ENCODE measurements at places on chromosomes 7 and 10. TPM values are rescaled to one million over a fixed set of nuclear protein-coding genes. Genes with fewer than 3 reads are reported as not detected.

TIMM23 gene
- polyA plus RNA-seq, result 64.1 TPM

SFRP5 gene
- 0.41 TPM for polyA plus RNA-seq

ANKRD61 gene
- polyA plus RNA-seq, result 0.21 TPM

TAS2R41 gene
- polyA plus RNA-seq, result 0.02 TPM

WNT8B gene
- polyA plus RNA-seq, result 0.18 TPM

EPC1 gene
- 35.2 TPM for polyA plus RNA-seq

EIF4H gene
- 157 TPM for polyA plus RNA-seq

MSRB2 gene
- polyA plus RNA-seq, result 26.2 TPM

TSPAN15 gene
- polyA plus RNA-seq, result 13.2 TPM

PNLIPRP2 gene
- polyA plus RNA-seq, result 0.25 TPM

DNA sequence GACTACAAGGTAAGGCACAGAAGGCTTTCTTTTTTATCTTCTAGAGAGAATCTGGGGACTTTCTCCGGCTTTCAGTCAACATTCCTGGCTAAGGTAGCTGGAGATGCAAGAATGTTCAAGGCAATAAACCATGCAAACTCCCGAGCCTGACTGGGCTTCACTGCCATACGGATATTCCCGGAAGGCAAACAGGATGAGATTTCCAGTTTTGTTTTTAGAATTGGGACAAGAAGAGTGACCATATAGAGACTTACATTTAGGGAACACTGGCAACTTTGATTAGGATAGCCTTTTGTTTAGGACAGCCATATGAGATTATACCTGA is 269 bp downstream of the CALD1 start:
- H3K4me1 ChIP-seq, result no peaks in the 10 kb centered on the region
- H3K27me3 ChIP-seq, result no peaks in the 10 kb centered on the region
- no peak for DNase-seq
- peak overlapping the region; percentile 27 for H3K27ac ChIP-seq
- H3K4me3 ChIP-seq, result peak overlapping the region; percentile 1
- H3K36me3 ChIP-seq, result no peaks in the 10 kb centered on the region

GRCh38 chr10:12255048-12255447 is 59.1 kb downstream of the CDC123 start:
- H3K36me3 ChIP-seq, result peaks cover 4% of the 10 kb centered on the region
- H3K27me3 ChIP-seq, result peaks cover 2% of the 10 kb centered on the region
- DNase-seq, result no peak
- H3K4me3 ChIP-seq, result no peak overlapping the region
- H3K27ac ChIP-seq, result no peak overlapping the region

GRCh38 chr7:149027055-149027454 is 1.2 kb downstream of the PDIA4 start:
- peaks cover 4% of the 10 kb centered on the region for H3K36me3 ChIP-seq
- H3K4me1 ChIP-seq, result peaks cover 33% of the 10 kb centered on the region
- H3K27ac ChIP-seq, result no peak overlapping the region
- H3K27me3 ChIP-seq, result no peaks in the 10 kb centered on the region
- no peak for DNase-seq

GRCh38 chr7:831596-832166 is 595 bp upstream of the SUN1 start:
- H3K27me3 ChIP-seq, result no peaks in the 10 kb centered on the region
- no peak for DNase-seq
- H3K36me3 ChIP-seq, result peaks cover 4% of the 10 kb centered on the region
- peaks cover 8% of the 10 kb centered on the region for H3K4me1 ChIP-seq

DNA sequence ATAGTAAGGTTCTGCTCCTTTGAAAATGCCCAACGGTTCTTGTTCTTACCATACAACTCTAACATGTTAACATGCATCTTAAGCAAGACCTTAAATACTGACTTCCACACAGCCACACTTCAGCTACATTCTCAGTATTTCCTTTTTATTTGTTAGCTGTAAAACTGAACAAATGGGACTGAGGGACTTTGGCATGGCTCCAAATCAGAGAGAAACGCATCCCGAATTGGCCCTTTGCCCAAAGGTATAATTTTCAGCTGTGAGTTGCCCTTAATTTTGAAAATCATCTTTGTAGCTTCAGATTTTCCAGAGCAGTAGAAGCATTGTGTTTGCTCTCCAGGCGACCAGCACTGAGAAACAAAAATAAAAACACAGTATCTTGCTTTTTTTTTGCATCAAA is 56.4 kb downstream of the NEUROD6 start:
- no peak for DNase-seq
- H3K36me3 ChIP-seq, result no peaks in the 10 kb centered on the region
- no peaks in the 10 kb centered on the region for H3K4me1 ChIP-seq

DNA sequence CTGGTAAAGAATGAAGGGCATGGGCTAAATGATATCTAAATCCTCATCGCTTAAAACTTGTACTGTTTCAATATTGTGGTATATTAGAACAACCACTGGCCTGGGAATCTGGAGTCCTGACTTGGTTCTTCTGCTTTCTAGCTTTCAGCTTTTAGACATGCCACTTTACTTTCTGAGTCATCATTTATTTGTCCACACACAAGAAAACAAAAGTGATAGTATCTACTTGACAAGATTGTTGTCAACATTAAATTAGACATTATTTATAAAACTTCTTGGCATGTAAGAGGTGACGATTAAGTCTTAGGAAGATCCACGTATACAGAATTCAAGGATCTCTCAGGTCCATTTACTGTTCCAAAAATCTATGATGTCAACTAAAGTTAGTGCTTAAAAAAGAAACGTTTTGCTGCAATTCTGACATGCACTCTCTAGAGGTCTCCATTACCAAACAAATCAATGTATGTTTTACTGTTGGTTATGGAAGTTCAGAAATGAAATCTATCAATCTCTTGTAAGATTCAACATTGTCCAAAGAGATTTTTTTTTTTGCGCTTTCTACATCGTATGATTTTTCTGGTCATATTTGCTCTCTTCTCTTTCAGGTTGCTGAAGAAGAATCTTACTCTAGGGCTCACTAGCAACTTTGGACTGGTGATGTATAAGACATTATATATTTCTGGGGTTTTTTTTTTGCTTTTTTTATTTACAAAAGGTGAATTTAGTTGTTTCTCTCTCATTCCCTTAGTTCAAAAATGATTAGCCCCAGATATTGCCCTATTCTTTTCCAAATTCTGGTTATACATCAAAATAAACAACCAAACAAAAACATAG is 53.6 kb upstream of the DYNC1I1 start:
- no peak for DNase-seq
- H3K27ac ChIP-seq, result no peak overlapping the region
- no peaks in the 10 kb centered on the region for H3K36me3 ChIP-seq
- no peaks in the 10 kb centered on the region for H3K4me1 ChIP-seq
- no peak overlapping the region for H3K4me3 ChIP-seq

GRCh38 chr7:158431941-158432347 is 155.7 kb downstream of the PTPRN2 start:
- DNase-seq, result no peak
- no peaks in the 10 kb centered on the region for H3K36me3 ChIP-seq
- no peak overlapping the region for H3K27ac ChIP-seq
- no peaks in the 10 kb centered on the region for H3K27me3 ChIP-seq

- H3K4me1 ChIP-seq, result peaks cover 2% of the 10 kb centered on the region
- H3K36me3 ChIP-seq, result no peaks in the 10 kb centered on the region
- H3K27me3 ChIP-seq, result no peaks in the 10 kb centered on the region
- no peak overlapping the region for H3K27ac ChIP-seq
- DNase-seq, result no peak
Observed at GRCh38 chr7:77348371-77348813, 67.8 kb downstream of the GSAP start.

- H3K27ac ChIP-seq, result no peak overlapping the region
- H3K4me1 ChIP-seq, result no peaks in the 10 kb centered on the region
- no peaks in the 10 kb centered on the region for H3K36me3 ChIP-seq
- H3K27me3 ChIP-seq, result no peaks in the 10 kb centered on the region
Observed at GRCh38 chr10:9075420-9075819, 1020.9 kb downstream of the GATA3 start.

DNA sequence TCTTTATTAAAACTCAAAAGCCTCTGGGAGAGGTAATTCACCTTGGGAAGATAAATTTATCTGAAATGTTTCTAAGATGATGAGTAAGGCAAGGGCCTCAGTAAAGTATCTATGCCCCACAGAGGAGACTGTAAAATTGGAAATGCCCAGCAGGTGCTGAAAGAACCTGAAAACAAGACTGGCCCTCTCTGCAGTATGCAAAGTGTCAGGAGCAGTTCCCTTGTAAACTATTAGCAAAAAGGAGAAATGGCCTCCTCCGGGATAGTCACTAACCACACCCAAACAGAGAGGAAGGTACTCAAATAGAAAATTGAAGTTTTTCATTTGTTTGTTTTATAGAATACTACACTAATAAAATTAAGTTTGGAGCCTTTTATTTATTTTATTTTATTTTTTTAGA is 81.2 kb downstream of the FZD1 start:
- H3K27ac ChIP-seq, result no peak overlapping the region
- no peaks in the 10 kb centered on the region for H3K36me3 ChIP-seq
- no peaks in the 10 kb centered on the region for H3K4me1 ChIP-seq
- DNase-seq, result no peak

DNA sequence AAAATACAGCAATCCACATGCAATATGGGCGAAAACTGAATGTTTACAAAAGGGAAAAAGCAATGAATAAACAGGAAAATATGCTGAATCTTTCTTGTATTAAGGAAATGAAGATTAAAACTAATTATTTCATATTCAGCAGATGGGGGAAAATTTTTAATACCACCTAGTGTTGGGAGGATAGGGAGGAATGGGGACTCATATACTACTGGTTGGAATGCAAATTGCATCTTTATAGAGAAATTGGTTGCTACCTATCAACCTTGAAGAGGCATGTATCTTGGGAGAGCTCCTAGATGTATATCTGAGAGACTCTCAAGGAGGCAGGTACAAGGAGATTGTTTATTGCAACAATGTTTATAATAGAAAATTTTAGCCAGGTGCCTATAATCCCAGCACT is 101.4 kb downstream of the CREM start:
- no peaks in the 10 kb centered on the region for H3K27me3 ChIP-seq
- H3K27ac ChIP-seq, result no peak overlapping the region
- H3K36me3 ChIP-seq, result no peaks in the 10 kb centered on the region
- H3K4me3 ChIP-seq, result no peak overlapping the region

DNA sequence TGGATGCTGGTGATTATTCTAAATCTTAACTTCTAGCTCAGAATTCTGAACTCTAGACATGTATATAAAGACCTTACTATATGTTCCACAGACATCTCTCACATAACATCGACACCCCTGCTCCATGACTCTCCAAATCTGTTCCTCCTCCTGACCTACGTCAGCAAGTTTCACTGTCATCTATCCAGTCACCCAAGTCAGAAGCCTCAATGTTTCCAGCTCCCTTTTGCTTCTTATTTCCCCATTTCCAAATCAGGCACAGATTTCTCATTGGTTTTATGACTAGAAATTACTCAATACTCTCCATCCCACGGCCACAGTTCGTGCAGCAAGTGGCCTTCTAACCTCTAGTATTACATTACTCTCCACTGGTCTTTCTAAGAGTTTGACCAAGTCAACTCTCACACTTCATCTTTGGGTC is 28.5 kb downstream of the EPC1 start:
- H3K4me1 ChIP-seq, result peaks cover 8% of the 10 kb centered on the region
- H3K27ac ChIP-seq, result peak overlapping the region; percentile 59
- H3K36me3 ChIP-seq, result no peaks in the 10 kb centered on the region
- H3K27me3 ChIP-seq, result no peaks in the 10 kb centered on the region
- no peak overlapping the region for H3K4me3 ChIP-seq

GRCh38 chr10:109025172-109025571 is 898.1 kb downstream of the XPNPEP1 start:
- no peak overlapping the region for H3K27ac ChIP-seq
- H3K27me3 ChIP-seq, result no peaks in the 10 kb centered on the region
- H3K4me3 ChIP-seq, result no peak overlapping the region

GRCh38 chr10:74683067-74683466 is 143.3 kb upstream of the KAT6B start:
- H3K27me3 ChIP-seq, result no peaks in the 10 kb centered on the region
- DNase-seq, result no peak
- H3K27ac ChIP-seq, result no peak overlapping the region
- no peak overlapping the region for H3K4me3 ChIP-seq

DNA sequence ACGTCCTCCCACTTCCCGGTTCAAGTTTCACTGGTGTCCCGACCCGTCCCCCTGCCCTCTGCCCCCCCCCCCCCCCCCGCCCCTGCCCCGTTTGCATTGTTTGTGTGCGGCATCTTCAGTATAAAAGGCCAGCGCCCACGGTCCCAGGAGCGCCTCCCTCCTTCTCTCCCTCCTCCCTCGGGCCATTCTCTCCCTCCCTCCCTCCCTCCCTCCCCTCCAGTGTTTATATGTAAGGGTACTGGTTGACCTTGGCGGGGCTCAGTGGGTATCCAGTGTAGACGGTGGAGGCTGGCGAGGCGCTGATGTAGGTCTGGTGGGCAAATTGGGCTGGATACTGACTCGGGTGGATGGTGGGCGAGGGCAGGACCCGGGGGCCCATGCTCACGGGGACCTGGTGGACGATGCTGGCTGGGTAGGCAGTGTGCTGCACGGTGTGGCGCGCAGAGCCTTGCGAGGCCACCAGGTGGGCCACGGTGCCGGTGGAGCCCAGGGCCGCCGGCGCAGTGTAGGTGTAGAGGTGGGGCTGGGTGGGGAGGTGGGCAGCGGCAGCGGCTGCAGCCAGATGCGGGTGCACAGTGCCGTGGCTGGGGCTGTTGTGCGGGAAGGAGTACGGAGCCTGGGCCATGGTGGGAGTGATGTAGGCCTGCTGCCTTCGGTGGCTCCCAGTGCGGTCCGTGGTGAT is 49.4 kb downstream of the CLEC2L start:
- peaks cover 43% of the 10 kb centered on the region for H3K36me3 ChIP-seq
- no peak overlapping the region for H3K4me3 ChIP-seq
- H3K27me3 ChIP-seq, result no peaks in the 10 kb centered on the region
- H3K4me1 ChIP-seq, result no peaks in the 10 kb centered on the region
- no peak overlapping the region for H3K27ac ChIP-seq

DNA sequence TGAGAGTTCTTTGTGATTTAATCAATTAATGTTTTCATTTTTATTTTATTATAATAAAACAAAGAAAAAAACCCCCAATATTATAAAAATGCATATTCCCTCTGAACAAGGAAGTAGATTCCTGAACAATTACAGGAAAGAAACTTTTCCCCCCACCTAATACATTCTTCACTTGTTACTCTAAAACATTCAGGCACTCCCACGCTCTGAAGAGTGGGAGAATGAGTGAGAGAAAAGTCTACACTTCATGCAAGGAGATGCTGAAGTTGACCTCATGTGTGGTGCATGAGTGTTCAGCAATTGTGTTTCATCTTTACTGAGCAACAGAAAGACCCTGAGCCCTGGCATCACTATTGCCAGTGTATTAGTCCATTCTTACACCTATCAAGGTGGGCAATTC is 244.2 kb upstream of the IGFBP3 start:
- H3K36me3 ChIP-seq, result no peaks in the 10 kb centered on the region
- H3K27ac ChIP-seq, result no peak overlapping the region
- no peak for DNase-seq
- no peak overlapping the region for H3K4me3 ChIP-seq
- no peaks in the 10 kb centered on the region for H3K27me3 ChIP-seq

- no peaks in the 10 kb centered on the region for H3K36me3 ChIP-seq
- no peaks in the 10 kb centered on the region for H3K27me3 ChIP-seq
- no peak overlapping the region for H3K4me3 ChIP-seq
- H3K27ac ChIP-seq, result no peak overlapping the region
- DNase-seq, result no peak
Observed at GRCh38 chr10:46287846-46288477, 1.2 kb downstream of the ANTXRL start.
